ENCODE measurements at places on chromosomes 13 and 19.
A peak's percentile ranks its signal among the peaks of the same experiment; 100 is the strongest.

- DNase-seq = peak; percentile 30
These were observed 40.5 kb upstream of the KCTD15 start for GRCh38 chr19:33756177-33756576.

DNA sequence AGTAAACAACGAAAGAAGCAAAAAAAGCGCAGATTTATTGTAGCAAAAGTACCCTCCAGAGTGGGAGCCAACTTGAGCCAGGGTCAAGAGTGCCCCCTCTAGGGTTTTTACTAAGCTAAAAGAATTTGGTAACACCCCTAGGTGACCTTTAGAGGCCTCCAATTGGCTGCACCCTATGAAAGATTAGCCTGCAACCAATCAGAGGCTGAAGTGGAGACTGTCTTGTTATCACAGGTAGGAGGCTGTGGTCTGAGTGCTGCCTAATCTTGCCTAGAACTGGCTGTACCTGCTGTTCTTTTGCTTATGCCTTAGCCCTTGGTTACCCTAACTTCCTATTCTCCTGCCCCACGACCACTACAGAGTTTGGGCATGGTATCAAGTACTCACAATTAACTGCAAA is 38.3 kb downstream of the ANKRD10 start:
- DNase-seq = no peak

DNA sequence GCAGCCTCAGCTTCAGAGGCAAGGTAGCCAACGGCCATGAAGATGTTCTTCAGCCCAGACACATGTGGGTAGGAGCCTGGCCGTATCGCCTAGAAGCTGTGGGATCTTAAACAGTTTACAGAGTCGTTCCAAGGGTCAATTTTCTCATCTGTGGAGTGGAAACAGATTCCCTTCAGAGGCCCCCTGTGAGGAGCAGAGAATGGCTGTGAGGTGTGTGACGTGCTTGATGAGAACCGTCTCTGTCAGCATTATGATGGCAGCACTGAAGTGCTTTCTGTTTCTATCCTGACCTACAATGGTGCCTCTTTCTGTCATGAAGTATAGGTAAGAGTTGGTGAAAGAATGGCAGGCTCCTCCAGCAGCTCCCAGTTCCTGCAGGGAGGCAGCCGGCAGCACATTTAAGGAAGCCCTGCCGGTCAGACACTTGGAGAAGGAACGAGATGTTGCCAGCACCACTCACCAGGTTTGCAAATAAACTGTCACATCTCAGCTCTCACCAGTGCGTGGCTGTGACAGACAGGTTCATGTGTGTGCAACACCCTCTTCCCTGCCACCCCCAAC is 277.3 kb downstream of the FOXO1 start:
- peak; percentile 48 for DNase-seq

DNA sequence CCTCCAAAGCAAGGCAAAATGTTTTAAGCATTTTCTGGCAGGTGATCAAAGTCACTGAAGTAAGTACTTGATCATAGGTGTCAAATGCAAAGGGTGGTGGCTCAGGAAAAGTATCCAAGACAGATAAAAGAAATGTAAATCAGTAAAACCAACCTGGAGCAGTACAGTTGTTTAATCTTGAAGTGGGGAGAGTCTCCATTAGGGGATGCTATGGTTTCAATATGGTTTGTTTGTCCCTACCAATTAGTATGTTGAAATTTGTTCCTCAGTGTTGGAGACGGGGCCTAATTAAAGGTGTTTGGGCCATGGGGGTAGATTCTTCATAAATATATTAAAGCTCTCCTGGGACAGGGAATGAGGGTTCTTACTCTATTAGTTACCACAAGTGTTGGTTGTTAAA is 1781.7 kb upstream of the PRR20A start:
- no peak for DNase-seq

- no peak for DNase-seq
These were observed 328.6 kb downstream of the FGF14 start for GRCh38 chr13:102073251-102073650.

Data from RPMI8226 (cell line).